Vagina (tissue), 2 donors: ENCODE measurements at places on chromosomes 16 and 17.

- no peak for DNase-seq
Measured at GRCh38 chr17:69602972-69603371, 188.5 kb downstream of the MAP2K6 start.

GRCh38 chr16:9151074-9151473 is 59.6 kb downstream of the HAPSTR1 start:
- no peak for DNase-seq

- DNase-seq, result no peak
Measured at GRCh38 chr16:22357635-22357971, 16.8 kb downstream of the CDR2 start.

DNA sequence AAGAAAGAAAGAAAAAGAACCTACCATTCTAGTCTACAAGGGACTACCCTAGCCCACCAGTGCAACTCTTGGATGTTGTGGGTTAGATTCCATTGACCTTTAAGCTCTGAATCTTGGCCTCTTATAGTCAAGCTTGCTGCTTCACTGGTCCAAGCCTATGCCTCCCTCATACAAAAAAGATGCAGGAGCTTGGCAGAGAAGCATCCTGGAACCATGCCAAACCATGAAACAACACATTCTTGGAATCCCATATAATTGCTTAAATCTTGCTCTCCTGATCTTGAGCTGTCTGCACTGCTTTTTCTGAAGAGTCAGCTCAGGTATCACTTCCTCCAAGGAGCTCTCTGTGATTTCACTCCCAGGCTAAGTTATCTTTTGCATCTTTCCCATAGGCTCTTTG is 117.9 kb upstream of the GPR139 start:
- no peak for DNase-seq

GRCh38 chr16:85303354-85303883 is 191.1 kb upstream of the CIBAR2 start:
- DNase-seq, result no peak

DNA sequence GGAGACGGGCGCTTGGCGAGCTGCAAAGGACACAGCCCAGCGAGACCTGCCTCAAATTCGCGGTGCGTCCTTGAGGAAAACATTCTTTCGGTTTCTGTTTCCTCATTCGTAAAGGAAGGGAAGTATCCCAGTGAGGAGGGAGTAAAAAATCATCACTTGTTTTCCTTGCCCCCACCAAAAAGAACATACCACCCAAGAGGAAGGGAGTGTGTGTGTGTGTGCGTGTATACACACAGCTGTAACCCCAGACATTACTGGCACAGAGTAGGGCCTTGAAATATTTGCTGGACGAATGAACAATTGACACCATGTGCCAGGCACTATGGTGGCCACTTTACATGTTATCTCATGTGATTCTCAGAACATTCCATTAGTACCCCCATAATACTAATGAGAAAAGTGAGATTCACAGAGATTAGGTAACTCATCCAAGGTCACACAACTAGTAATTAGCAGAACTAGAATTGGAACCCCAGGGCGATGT is 1.9 kb upstream of the MATCAP1 start:
- DNase-seq, result no peak

- no peak for DNase-seq
Measured at GRCh38 chr16:69553332-69553731, 12.4 kb upstream of the NFAT5 start.

DNA sequence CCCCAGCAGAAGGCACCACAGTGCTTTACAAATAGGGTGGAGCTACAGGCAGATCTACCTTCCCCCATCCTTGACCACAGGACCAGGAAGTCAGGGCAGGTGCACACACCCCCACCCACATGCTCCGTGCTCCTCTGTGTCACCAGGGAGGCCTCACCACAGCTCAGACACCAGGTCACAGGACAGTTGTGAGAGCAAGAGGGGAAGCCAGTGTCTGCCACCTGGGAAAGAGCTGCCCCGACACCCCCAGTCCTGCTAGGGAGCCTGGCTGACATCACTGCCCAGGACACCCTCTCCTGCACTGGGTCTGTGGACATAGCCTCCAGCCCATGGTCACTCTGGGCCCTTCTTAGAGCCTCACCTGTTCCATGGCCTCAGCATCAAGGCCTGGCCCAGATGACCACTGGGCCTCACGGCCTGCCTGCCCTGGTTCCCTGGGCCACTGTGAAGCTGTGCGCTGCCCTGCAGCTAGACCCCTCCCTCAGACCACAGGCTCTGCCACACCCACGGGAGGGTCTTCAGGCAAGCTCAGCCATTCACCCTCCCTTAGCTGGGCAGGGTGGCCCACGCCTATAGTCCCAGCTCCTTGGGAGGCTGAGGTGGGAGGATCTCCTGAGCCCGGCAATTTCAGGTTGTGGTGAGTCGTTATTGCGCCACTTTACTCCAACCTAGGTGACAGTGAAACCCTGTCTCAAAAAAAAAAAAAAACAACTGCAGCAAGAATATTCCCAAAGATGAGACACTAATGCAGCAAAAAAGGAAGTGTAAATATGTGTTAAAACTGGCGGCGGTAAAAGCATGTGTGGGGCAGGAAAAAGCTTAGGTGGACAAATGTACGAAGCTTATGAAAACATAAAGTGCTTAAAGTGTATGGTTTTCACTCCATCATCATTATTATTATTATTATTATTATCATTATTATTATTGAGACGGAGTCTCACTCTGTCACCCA is 14.2 kb downstream of the POLR3K start:
- no peak for DNase-seq

DNA sequence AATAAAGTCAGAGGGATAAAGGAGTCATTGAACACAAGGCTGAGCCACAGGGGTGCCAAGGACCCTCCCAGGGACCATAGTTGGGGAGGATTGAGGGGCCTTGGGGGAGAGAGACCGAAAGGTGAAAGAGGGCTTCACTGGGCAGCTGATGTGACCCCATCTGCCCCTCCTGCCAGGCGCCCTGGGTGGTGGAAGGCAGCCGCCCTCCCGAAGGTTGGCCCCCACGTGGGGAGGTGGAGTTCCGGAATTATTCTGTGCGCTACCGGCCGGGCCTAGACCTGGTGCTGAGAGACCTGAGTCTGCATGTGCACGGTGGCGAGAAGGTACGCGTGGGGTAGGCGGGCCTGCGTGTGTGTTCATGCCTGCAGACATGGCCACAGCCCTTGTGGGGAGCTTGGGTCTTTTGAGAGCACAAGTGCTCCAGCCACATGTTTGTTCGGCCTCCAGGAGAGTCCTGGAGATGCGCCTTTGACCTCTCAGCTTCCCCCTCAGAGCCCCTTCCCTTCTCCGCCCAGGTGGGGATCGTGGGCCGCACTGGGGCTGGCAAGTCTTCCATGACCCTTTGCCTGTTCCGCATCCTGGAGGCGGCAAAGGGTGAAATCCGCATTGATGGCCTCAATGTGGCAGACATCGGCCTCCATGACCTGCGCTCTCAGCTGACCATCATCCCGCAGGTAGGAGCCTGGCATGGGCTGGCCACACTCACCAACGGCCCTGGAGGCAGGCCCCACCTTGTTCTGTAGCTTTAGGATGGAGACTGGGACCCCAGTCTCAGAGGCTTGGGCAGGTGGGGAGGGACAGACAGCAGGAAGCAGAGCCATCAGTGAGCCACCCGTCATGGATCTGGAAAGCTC is 24.1 kb downstream of the ANKRD40 start:
- DNase-seq, result no peak

DNA sequence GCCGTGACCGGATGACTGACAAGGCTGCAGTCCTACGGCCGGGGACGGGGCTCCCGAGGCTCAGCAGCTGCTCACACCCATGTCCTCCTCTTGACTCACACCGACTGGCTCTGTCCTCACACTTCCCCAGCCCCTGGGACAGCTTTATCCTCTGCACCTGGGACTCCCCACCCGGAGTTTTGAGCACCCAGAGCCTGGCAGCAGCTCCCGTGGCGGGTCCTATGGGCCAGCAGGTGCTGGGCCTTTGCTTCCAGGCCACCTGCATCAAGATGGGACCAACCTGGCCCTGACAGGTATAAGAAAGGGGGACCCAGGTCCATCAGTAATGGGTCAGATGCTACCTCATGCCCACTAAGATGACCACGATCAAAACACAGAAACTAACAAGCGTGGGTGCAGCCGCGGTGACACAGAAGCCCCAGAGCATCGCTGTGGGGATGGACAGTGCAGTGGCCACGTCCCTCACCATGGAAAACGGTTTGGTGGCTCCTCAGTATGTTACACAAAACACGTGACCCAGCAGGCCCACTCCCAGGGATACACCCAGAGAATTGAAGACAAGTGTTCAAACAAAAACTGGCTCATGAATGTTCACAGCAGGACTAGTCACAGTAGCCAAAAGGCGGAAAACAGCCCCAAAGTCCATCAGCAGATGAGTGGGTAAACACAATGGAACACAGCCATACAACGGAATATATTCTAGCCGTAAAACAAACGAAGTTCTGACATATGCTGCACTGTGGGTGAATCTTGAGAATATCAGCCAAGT is 3.3 kb upstream of the NOTUM start:
- no peak for DNase-seq

DNA sequence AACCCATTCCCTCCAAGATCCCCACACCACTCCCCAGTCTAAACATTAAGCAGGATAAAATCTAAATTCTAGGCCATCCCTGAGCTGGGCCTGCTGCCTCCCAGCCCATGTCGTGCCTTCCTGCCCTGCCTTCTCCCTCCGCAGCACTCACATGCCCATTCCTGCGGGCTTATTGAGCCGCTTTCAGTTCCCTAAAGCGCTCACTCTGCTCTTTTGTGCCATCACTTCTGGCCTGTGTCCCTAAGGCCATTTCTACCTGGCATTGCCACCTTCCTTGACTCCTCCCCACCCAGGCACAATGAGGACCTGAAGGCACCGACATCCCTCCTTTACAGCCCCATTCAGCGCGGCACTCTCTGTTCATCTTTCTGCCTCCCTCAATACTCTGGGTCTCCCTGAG is 13.0 kb upstream of the RAB5C start:
- DNase-seq, result no peak

- no peak for DNase-seq
Measured at GRCh38 chr16:76639685-76640289, 362.6 kb downstream of the CNTNAP4 start.

DNA sequence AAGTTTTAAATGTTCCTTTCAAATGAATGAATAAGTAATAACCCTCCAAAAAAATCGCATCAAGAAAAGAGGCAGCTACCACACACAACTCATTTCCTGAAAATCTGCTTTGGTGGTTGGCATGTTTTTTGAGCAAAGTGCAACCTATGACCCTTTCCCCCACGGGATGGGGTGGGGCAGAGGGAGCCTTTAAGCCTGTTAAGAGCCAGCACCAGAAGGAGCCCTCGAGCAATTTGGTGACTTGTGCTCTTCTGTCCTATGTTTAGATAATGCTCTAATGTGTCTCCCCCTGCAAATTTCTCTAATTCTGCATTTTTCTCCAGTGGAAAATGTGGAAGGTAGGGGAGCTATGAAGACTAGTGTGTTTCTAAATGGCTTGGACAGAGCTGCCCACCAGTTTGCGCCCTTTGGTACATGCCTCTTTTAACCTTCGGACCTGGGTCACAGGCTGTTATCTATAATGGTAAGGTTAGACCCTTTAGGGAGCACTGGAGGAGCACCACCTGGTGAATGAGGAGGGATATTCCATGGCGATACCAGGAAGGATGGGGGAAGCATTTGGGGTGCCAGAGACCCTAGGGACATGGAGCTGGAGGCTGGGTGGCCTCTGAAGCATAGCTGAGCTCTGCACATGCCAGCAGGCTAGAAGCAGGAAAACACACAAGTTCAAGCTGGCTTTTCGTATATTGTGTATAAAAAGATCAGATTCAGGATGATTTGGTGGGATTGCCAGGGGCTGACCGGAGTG is 1.6 kb downstream of the PYCARD start:
- DNase-seq, result no peak

DNA sequence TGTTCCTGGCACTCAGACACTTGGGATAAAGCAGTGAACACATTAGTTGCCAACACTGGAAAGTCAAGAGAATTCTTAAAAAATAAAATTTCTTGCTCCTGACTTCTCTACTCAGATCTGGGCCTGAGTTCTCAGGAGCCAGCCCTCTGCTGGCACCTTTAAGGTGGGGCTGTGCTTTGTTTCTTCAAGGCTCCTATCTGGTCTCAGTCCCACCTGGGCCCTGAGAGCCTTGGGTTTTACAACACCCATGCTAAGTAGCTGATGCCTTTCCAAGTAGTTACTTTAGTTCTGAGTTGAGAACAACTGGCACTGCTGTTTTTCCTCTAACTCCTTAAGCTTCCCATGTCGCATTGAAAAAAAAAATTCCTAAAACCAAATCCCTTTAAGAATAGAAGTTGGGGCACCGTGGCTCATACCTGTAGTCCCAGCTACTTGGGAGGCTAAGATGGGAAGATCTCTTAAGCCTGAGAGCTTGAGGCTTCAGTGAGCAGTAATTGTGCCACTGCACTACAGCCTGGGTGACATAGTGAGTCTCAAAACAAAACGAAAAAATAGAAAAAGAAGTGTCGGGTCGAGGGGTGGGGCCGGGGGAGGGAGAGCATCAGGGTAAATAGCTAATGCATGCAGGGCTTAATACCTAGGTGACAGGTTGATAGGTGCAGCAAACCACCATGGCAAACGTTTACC is 16.6 kb downstream of the CHAD start:
- DNase-seq, result no peak

DNA sequence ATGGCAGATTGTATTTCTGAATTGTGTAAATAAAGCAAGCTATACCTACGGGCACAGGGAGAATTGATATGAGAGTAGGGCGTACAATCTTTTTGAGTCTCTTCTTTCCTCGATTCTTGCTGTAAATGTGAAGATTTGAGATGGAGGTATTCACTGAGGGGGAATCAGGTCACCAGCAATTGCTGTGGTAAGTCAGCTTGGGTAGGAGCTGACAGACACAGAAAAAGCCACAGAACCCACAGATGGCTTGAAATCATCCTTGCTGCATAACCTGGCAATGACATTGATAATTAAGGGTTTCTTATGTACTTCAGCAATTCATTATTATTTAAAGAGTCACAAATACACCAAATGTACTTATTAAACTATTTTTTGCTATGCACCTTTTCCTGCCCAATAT is 164.2 kb downstream of the CNTNAP4 start:
- DNase-seq, result no peak

- DNase-seq, result no peak
Measured at GRCh38 chr17:1896243-1897104, 66.7 kb downstream of the RPA1 start.

DNA sequence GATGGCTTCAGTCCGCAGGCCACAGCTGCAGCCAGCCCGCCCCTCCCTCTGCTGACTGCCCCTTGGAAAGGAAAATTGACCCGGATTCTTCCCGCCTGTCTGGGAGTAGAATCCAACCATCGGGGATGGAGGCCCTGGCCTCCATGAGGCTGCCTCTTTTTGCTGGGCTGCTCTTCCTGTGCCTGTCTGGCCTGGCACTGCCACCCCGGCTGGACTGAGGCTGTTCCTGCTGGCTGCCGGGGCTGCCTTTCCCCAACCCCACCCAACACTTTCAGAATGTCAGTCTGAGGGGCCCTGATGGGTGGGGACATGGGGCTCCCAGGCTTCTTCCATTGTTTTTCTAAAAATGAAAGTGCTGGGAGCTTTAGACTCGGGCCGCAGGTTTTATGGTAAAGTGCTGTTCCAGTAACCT is 7.3 kb downstream of the BAHCC1 start:
- no peak for DNase-seq

DNA sequence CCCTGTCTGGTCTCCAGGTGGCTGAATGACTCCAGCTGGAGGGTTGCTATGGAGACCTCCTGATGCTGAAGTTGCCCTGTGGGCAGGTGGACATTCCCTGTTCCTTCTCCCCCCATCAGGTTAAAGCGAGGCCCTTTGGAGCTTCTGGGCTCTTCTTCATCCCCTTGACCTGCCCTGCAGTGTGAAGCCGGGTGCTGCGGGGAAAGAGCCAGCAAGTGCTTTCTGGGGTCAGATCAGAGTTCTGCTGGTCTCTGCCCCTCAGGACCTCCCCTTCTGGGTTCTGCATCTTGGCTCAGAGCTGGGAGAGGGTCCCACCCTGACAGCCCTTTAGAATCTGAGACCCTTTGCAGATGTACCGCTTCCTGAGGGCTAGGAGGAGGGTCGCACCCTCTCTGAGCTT is 25.1 kb downstream of the NKD1 start:
- no peak for DNase-seq
